Muscle of back (tissue), 13 donors: ENCODE measurements at places on chromosomes 5 and 9.

DNA sequence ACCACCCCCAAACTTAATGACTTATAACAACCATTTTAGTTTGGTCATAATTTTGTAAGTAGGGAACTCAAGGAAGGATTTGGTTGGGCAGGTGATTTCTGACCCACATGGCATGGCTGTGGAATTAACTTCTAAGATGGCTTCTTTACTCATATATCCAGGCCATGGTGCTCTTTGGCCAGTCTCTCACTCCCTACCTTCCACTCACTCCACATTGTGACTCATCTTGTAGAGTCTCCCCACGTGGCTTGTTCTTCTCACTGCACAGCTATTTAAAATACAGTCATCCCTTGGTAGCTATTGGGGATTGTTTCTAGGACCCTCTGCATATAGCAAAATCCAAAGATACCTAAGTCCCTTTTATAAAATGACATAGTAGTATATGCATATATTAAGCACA is 76.6 kb upstream of the MAST4 start:
- DNase-seq, result no peak

DNA sequence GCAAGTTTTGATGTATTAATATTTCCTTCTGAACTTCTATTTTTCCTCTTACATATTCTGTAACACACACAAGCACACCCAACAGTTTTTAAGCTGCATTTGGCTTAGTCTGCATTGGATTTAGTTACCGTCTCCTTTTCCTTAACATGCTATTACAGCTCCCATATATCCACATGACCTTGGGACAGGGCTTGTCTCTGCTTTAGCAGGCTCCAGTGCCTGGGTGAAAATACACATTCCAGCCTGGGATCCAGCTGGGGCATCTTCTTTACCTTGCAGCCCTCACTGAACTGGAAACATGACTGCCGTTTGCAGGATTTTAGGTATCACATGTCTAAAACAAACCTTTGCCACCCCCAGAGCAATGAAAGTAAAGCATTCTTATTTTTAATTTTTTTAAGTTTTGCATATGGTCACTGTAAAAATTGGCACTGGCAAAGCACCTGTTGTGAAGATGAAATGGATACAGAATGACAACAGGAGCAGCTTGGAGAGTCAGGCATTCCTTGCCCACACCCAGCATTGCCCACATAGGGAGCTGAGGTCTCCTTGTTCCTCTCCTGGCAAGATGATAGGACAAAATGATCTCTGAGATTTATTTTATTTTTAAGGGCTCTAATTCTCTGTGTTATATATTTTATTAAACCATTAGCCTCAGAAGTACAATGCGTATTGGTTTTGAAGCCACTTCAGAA is 4.0 kb downstream of the GADD45G start:
- no peak for DNase-seq

DNA sequence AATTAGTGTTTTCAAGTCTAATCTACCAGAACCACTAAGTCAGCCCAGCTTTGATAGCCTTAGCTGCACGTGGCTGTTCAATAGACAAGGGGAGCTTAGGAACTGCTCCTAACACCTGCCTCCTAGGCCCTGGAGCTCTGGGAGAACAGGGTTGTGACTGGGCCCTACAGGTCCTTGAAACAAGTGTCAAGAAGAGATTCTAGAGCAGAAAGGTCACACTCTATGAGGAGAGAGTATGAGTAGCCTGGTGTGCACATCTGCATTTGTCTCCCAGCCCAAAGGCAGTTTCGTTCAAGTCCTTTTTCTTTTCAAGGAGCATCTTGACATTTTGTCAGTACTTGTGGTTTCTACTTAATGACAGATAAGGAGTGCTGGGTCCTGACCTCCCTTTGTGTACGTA is 206.1 kb downstream of the PRELID2 start:
- DNase-seq, result no peak

DNA sequence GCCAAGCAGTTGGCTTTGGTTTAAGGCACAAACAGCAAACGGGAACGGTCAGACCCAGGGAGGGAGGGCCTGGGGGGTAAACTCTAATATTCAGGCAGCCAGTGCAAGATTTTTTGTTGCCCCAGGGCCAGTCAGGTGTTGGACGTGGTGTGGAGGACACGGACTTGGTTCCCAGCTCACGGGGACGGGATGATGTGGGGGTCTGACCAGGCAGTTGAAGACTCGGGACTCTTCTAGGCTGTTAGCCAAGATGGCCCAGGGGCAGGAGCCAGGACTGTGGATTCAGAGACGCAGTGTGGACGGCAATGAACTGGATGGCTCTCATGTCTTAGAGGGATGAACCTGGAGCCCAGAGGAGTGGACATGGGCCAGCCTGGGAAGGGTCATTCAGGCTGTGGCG is 169.2 kb downstream of the C9orf50 start:
- no peak for DNase-seq

- no peak for DNase-seq
Measured at GRCh38 chr5:178499352-178499751, 90.8 kb downstream of the COL23A1 start.
